ENCODE measurements at places on chromosomes 16 and 17.

DNA sequence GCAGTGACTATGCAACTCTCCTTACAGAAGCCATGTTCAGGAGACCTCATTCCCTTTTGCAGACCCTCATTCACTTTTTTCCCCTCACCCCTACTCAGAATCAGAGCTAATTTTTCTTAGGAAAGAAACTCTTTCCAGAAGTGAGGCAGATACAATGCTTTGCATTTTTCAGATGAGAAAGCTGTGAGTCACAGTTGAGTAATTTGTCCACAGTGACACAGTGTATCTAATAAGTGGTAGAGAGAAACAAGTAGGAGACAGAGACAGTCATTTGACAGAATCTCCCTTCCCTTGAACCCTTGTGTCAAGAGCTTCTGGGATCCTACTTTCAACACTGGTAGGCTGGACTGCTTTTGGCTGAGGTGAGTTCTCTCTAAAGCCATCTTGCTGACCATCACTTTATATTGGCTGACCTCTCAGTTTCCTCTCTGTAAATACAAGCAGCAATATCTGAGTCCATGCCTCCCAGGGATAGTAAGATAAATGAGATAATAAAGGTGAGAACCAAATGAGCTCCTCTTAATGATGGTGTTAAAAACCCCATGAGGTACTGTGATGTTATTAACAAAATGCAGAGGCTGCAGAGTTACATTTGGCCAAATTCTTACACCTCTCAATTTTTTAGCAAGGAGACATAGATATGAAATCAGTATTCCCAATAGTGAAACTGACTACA is 130.8 kb downstream of the CA10 start:
- no peak for DNase-seq

GRCh38 chr17:57705921-57706695 is 39.0 kb downstream of the CCDC182 start:
- DNase-seq, result no peak

- no peak for DNase-seq
Observed at GRCh38 chr16:52171481-52171880, 375.5 kb downstream of the TOX3 start.

DNA sequence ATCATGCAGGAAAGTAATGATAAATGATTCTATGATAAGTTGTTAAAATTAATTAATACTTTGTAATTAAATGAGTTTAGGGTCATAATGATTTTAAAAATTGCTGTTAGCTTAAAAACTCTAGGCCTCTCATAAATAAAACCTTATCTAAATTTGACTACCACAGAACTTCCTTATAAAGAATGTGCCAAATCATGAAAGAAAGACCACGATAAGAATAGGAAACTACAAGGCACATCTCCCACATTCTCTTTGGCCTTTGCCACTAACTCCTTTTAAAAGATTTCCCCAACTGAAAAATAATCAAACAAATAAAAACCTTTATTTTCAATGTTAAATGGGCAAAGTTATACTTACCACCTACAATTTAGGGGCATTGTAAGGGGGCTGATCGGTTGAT is 164.6 kb upstream of the C17orf78 start:
- no peak for DNase-seq

- no peak for DNase-seq
Observed at GRCh38 chr16:86509759-86510464, 415 bp upstream of the FOXF1 start.

- no peak for DNase-seq
Observed at GRCh38 chr17:45696442-45696841, 87.7 kb upstream of the CRHR1 start.

- no peak for DNase-seq
Observed at GRCh38 chr16:81632392-81633146, 146.5 kb upstream of the PLCG2 start.

- no peak for DNase-seq
Observed at GRCh38 chr16:27027971-27028370, 38.8 kb upstream of the C16orf82 start.

- no peak for DNase-seq
Observed at GRCh38 chr17:81294512-81295030, 536 bp downstream of the SLC38A10 start.

DNA sequence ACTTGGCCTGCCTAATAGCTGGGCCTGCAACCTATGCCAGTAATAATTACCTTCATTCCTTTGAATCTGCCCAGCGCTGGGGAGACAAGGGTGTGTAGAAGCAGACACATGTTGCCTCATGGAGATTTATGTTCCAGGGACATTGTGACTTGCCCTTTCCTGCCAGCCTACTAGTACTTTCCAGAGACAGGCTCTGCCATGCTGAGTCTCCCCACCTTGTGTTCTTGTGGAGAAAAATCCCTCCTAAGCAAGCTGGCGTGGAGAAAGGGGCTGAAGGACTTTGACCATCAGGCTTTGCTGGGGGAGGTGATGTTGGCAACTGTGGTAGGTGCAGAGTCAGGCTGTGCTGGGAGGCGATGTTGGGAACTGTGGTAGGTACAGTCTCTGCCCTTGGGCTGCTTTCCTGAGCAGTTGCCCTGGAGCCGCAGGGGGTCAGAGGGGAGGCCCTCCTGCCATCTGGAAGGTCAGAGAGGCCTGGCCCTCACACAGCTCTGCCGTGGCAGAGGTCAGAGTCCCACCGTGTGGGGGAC is 4.0 kb downstream of the KSR1 start:
- no peak for DNase-seq

- no peak for DNase-seq
Observed at GRCh38 chr16:10465821-10466220, 80.0 kb downstream of the ATF7IP2 start.

GRCh38 chr17:48385319-48385718 is 44.7 kb downstream of the SKAP1 start:
- DNase-seq, result no peak

- DNase-seq, result no peak
Observed at GRCh38 chr17:6524520-6524919, 31.8 kb downstream of the PITPNM3 start.

- no peak for DNase-seq
Observed at GRCh38 chr17:52524096-52524637, 365.7 kb upstream of the CA10 start.

GRCh38 chr16:75584108-75584507 is 17.9 kb downstream of the GABARAPL2 start:
- DNase-seq, result no peak

GRCh38 chr16:86069736-86070298 is 170.9 kb downstream of the IRF8 start:
- DNase-seq, result no peak

GRCh38 chr16:56013962-56014552 is 138.9 kb upstream of the CES5A start:
- DNase-seq, result no peak

DNA sequence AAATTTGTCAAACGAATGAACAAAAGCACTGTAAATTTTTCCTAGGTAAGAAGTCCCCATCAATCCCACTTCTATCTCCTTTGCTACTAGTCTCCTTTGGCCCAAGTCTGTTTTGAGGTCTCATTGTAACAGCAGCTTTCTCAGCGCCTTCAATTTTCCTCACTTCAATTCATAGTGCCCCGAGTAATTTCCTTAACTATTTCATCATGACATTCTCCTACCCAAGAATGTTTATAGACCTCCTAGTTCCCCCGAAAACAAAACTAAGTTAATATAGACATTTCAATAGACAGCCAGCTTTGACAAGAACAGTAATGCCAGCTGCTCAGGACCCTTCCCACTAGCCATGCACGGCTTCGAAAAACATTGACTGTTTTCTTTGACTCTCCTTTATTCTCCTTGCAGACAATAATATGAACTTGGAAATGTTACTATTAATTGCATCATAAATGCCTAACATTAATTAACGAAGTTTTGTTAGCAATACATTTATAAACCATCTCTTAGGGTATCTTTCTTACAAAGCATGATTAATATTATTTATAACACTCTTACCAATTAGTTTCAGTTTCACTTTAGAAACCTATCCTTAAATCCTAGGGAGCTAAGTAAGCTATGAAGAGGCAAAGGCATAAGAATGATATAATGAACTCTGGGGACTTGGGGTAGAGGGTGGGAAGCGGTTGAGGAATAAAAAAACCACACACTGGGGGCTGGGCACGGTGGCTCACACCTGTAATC is 22.8 kb downstream of the GLG1 start:
- no peak for DNase-seq

DNA sequence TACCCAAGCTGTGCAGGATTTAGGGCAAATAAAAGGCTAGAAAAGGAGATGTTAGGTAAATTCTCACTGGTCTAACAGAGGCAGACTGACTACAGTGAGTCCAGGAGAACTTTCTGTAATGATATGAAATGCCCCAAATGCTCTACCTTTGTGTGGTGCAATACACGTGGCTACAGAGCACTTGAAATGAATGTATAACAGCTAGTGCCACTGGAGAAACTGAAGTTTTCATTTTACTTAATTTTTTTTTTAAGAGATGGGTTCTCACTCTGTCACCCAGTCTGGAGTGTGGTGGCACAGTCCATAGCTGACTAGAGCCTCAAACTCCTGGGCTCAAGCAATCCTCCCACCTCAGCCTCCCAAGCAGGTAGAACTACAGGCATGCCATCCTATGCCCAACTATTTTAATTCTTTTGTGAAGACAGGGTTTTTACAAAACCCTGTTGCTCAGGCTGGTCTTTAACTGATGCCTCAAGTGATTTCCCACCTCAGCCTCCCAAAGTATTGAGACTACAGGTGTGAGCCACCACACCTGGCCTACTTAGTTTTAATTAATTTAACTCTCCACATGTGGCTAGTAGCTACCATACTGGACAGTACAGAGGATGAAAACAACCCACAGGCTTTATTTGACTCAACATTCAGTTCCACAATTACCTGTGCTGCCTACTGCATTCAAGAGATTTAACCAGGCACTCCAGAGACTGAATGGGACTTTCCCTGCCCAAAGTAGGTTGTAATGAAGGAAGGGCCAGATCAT is 84.8 kb upstream of the PLEKHM1 start:
- DNase-seq, result no peak

GRCh38 chr17:12362853-12363455 is 302.7 kb upstream of the MYOCD start:
- DNase-seq, result no peak

DNA sequence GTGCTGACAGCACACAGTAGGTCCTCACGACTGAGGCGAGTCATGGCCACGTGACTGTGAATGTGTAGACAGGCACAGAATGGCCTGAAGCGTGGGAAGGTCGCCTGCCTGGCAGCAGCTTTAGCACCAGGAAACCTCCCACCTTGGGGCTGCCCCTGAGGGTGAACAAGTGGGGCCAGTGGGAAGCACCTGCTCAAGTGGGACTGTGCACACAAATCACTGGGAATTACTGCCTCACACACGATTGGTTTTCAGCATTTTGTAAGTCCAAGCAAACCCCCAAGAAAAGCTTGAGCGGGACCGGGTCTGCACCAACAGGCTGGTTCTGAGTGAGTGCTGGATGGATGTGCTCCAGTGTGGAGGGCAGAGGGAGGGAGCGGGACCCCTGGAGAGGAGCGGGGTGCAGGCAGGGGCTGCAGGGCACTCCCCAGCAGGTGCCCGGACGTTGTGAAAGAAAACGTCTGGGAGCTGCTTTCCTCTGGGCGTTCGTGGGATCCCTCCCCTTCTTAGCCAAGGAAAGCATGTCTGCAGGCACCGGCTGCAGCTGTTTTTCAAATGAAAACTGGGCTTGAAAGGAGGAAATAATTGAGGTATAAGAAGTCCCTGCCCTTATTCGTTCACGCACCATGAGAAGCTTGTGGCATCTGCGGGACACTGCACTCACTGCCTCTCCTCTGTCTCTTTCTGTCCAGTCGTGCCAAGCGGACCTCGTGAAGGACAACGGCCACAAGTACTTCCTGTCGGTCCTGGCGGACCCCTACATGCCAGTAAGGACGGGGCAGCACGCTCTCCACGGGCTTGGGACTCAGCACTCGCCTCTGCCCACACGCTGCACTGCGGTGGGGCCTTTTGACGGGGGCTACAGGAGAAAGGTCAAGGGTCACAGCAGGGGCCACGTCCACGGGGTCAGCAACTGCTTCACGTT is 111.7 kb upstream of the CHMP6 start:
- DNase-seq, result no peak

DNA sequence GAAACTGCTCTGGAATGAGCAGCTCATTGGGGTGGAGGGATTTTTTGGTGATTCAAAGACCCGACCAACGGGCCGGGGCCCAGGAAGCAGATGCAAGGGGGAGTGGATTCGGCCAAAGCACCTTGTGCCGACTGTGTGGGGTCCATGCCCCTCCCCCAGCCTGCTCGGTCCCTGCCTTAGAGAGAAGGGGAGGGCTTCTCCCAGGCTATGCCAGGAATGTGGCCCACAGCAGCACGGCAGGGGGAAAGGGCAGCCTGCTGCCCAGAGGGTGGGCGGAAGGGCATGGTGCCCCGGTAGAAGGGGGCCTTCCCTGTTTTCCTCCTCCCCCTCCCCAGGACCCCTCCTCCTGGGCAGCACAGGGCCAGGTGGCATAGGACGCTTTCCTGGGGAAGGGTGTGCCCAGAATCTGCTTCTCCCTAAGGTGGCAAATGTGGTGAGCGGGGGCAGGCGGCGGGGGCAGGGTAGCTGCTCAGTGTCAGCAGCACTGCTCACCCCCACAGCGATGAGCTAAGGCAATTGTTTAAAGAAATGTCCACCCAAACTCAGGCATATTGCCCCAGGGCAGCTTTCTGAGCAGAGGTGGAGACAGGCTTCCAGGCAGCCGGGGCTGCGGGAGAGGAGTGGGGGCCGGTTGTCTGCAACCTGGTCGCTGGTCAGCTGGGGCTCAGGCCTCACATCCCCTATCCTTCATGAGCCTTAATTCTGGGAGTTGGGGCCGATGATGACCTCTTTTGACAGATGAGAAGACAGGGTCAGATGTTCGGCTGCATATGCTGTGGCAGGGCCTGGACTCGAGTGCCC is 33.9 kb upstream of the MLKL start:
- DNase-seq, result no peak

- no peak for DNase-seq
Observed at GRCh38 chr16:72612256-72612655, 435.7 kb downstream of the ZFHX3 start.

Data from glomerular endothelial cell (primary cell).